ENCODE measurements at places on chromosomes 11 and 22.
A peak's percentile ranks its signal among the peaks of the same experiment; 100 is the strongest.

- DNase-seq: peak; percentile 34
These were observed 2.9 kb upstream of the BID start for GRCh38 chr22:17777005-17777716.

DNA sequence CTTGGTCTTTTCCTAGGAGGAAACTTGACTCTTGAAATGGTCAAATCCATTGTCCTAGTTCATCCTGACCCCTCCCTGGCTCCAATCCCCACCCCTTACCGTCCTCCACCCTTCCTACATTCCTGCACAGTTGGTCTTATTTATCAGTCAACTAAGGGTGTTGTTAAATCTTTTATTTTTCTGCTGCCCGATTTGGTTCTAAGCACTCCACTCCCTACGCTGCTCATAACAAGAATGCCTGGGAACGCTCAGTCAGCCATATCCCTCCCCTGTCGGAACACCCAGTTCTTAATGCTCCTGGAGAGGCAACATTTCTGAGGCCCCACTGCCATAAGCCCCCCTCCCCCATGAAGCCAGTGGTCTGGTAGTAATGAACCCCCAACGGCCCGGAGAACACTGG lies 9.7 kb downstream of the EHF start:
- DNase-seq: no peak

DNA sequence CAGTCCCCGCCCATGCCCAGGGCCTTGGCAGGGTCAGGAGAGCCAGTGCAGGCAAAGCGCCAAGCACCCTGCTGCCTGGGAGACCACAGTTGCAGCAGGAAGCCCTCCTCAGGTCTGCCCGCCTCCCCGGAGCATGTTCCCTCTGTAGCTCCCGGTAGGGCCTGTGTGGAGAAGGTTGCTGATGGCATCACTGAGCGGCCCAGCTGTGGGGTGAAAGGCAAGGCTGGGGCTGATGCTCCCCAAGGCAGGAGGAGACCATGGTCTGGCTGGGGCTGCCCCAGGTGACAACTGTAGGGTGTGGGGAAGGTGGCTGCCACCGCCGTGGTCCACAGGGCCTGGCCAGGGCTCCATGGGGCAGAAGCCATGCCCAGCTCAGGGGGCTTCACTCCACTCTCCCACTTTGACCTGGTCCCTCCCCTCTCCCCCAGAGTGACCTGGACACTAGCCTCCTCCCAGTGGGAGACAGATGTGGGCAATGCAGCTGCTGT lies 53.0 kb downstream of the CDKN1C start:
- DNase-seq: no peak

GRCh38 chr11:81673001-81673400 lies 1060.7 kb downstream of the FAM181B start:
- no peak for DNase-seq

- no peak for DNase-seq
These were observed 5.8 kb downstream of the MS4A12 start for GRCh38 chr11:60498399-60498798.

DNA sequence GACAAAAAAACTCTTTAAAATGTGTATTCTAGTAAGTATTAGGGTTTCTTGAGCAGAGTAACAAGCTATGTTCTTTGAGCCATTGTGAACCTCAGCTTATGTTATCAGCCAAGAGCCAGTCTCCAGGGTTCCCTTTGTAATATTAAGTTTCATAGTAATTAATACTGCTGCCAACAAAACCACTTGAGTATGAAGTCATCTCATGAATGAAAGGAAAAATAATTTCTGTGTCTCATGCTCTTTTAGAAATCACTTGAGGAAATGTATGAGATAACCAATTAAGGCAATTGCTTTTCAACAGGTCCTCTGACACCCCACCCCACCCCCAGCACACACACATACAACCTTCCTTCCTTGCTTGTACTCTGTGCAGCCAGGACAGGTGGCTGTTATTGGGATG lies 59.9 kb downstream of the BBOX1 start:
- no peak for DNase-seq

Data from activated naive CD4-positive, alpha-beta T cell (primary cell).